Posterior vena cava (tissue), 2 donors: ENCODE measurements at places on chromosomes 12 and 14. TPM values are rescaled to one million over a fixed set of nuclear protein-coding genes. Genes with fewer than 3 reads are reported as not detected.

ACRBP gene
- total RNA-seq, result 2.2 TPM

NABP2 gene
- total RNA-seq, result 23.1 TPM

NPAS3 gene
- total RNA-seq, result 1.3 TPM

IFNG-AS1 gene
- total RNA-seq, result 0.24 TPM

TECPR2 gene
- 34.3 TPM for total RNA-seq

CHMP4A gene
- 42.7 TPM for total RNA-seq

TSFM gene
- total RNA-seq, result 15.9 TPM

- DNase-seq, result no peak
Measured at GRCh38 chr14:57930241-57930975, 64.5 kb upstream of the SLC35F4 start.

GRCh38 chr12:1932264-1932777 is 13.9 kb upstream of the CACNA2D4 start:
- peak; percentile 52 for DNase-seq

GRCh38 chr12:92337128-92337527 is 191.5 kb upstream of the BTG1 start:
- DNase-seq, result no peak

- no peak for DNase-seq
Measured at GRCh38 chr14:30191639-30192279, 264.1 kb upstream of the PRKD1 start.

DNA sequence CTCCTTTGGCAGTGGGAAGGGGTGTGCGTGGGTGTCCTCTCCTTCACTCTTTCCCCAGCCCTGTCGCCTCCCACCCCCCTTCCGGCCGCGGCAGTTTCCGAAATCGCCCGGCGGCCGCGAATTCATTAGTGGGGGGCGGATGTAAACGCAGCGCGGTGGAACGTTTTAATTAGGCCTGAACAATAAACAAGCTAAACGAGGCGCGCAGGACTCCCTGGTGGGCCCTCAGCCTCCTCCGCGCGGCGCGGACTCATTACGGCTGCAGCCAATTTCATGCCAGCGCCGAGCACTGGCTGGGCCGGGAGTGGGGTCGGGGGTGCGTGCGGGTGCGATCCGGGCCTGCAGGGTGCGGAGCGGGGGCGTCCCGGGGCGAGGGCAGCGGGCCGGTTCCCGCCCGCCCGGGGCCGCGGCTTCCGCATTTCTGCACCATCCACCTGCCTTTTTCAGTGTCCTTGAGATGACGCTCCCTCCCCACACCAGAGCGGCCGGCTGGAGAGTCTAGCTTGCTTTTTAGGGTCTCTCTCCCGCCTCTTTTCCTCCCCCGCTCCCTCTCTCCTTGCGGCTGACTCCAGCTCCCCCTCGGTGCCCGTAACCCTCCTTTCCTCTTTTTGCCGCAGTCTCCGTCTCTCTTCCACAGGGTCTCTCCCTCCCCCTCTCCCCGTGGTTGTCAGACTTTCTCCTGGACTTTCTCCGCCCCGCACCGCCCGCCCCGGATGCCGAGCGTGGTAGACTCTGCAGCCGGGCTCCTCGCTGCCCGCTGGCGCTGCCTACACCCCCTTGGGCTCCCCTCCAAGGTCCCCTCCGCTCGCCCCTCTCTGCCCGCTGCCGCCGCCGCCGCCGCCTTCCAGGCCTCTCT is at the start of gene CISTR:
CISTR (minus strand) TSS at position 644 of the 856 bp plus-strand sequence.
- no peak for DNase-seq

- peak; percentile 88 for DNase-seq
Measured at GRCh38 chr14:77053046-77053841, 24.7 kb upstream of the IRF2BPL start.

GRCh38 chr14:61747342-61747741 is 14.9 kb upstream of the SNAPC1 start:
- DNase-seq, result no peak

- DNase-seq, result no peak
Measured at GRCh38 chr14:84068288-84068687, 1461.7 kb upstream of the FLRT2 start.

GRCh38 chr12:94831081-94831751 is 172.3 kb downstream of the NDUFA12 start:
- no peak for DNase-seq

GRCh38 chr12:131687346-131688125 is 23.4 kb upstream of the SFSWAP start:
- DNase-seq, result no peak

GRCh38 chr12:47223031-47223847 is 143.5 kb upstream of the AMIGO2 start:
- DNase-seq, result no peak

DNA sequence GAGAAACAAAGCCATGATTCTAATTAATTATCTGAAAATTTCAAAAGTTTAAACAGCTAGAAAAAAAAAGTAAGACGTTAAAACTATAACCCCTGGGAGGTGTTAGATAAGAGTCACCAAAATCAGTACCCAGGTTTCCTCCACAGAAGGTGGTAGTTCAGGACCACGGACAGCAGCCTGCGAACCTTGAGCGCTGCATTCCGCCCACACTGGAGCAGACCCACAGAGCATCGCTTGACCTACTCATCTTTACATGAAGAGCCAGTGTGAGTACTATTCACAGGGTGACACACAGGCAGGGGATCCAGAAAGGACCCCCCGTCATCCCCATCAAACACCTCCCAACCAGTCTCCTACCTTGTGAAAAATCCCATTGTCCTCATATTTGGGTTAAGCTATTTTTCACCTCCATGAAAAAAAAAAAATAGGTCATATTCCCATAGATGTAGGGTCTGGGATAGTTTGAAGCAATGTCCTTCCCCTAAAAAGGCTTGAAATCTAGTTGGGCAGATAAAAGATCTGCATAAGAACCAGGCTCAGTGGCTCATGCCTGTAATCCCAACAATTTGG is 8.8 kb upstream of the CHGA start:
- DNase-seq, result no peak
